CD4-positive, alpha-beta T cell treated with Interleukin-12 subunit alpha and Interleukin-12 subunit beta, for 1 hour (primary cell): ENCODE measurements at places on chromosomes 4 and X.

GRCh38 chr4:23455456-23456158 lies 434.2 kb downstream of the PPARGC1A start:
- DNase-seq = no peak

DNA sequence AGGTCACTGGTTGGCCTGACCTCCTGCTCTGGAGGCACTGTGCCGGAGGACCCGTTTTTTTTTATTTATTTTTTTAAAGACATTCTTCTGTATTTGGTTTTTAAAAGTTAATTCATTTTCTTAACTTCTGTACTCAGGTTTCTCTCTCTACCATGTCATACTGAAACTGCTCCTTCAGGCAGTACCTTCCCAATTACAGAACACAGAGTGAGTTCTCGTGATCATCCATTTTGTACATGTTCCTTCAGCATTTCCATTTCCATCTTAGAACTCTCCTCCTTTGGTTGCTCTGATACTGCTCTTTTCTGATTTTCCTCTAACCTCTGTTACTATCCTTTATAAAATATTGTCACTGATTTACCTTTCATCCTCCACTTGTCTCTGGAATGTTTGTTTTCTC lies 17.9 kb downstream of the UBE2K start:
- DNase-seq = no peak

GRCh38 chr4:124090021-124090420 lies 622.5 kb downstream of the ANKRD50 start:
- DNase-seq = no peak

- DNase-seq = peak; percentile 91
Measured at GRCh38 chr4:183407128-183407585, 37.3 kb upstream of the CDKN2AIP start.

- DNase-seq = no peak
Measured at GRCh38 chr4:89000844-89001360, 56.1 kb downstream of the FAM13A start.

GRCh38 chrX:150594584-150594983 lies 26.2 kb downstream of the MTM1 start:
- no peak for DNase-seq

- no peak for DNase-seq
Measured at GRCh38 chr4:165331823-165332222, 4.4 kb downstream of the MSMO1 start.

- no peak for DNase-seq
Measured at GRCh38 chr4:100986360-100986868, 360.9 kb downstream of the PPP3CA start.

DNA sequence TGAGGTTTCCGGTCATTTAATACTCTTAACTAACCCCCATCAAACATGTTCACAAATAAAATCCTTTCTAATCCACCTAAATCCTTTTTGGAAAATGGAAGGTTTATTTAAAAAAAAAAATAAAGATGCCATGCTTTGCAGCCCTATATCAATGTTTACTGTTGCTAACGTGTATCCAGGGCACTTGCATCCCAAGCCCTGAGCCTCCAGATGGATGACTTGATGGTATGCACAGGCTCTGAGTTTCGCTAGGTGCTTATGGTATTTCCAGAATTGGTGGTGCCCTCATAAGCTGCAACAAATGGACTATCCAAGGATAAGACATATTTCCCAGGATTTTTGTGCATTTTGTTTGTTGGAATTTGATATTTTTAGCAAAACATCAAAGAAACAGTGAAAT lies 257.7 kb downstream of the PRDM5 start:
- no peak for DNase-seq

DNA sequence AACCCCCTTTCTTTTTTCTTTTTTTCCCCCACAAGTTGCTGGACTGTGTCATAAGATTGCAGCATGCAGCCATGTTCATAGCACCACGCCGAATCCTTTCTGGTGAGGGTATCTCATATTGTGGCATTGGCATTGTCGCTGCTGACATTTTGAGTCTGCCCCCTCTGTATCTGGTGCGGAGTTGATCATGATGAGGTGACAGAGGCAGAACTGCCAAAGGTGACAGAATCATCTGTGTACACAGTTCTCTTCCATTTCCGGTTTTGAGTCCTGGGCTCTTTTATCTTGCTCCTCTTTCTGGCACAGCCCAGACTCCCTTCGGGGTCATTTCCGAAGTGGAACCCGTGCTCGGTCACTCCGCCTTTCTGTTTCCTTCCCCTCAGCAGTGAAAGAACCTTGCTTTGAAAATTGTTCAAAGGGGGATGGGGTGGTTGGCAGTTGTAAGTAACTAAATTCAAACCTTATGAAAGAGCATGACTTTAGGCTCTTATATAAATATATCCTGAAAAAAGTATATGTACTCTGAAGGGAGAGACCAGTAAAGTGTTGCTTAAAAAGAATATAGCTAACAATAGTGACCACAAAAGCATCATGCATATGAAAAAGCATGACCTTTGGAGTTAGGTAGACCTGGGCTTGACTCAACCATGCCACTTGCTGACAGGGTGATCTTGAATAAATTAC lies 55.0 kb upstream of the BMP2K start:
- DNase-seq = peak; percentile 19

DNA sequence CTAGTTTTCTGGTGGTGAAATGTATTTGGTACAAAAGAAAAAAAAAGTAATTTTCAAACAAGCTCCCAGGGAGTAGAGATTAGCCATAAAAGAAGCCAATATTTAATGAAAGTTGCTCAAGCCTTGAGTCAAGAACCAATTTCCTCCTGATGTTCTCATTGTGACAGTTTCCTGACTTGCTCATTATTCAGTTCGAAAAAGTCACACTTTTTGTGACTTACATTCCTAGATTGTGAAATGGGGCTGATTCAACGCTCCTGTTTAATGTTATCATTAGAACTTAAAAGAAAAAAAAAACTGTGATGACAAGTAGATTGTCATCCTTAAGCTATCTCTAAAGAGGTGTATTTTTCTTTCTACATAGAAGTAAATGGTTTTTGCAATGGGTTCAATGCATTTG lies 122.6 kb upstream of the BMPR1B start:
- DNase-seq = no peak

DNA sequence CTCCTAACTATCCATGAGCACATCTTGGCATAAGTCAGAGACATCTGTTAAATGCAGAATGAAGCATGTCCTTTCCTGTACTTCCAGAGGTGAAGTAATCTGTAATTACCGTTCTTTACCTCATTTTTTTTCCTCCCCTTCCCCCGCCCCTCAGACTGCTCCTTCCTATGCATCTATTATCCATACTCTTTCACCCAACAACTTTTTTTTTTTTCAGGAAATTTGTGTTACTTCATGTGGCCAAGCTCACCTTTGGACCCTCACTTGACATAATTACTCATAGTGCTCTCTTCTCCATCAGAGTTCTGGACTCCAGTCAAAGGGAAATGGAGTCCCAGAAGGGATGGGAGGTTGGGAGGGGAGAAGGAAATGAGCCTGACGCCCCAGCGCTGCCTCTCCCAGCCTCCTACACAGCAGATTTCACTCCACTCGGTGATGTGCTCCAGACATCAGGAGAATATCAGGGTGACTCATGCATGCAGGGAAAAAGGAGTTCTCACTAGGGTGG lies 568.8 kb downstream of the STIM2 start:
- no peak for DNase-seq

DNA sequence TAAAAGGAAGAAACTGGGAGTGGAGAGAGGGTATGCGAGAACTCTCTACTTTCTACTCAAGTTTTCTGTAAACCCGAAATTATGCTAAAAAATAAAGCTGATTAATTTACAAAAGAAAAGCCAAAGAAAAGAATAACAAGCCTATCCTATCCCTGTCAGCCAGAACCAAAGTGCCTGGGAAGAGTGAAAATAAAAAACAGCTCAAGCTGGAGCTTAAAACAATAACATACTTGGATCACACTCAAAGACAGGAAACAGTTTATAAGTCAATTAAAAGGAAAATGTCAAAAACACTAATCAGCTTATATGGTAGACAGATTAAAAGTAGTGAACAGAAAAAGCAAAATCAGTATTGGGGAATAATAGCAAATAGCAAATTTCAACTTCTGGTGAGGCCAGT lies 139.4 kb downstream of the FRYL start:
- no peak for DNase-seq

- DNase-seq = no peak
Measured at GRCh38 chrX:36957425-36958328, 50.5 kb upstream of the FAM47C start.

- no peak for DNase-seq
Measured at GRCh38 chrX:47723083-47723482, 64.1 kb upstream of the UXT start.

- no peak for DNase-seq
Measured at GRCh38 chr4:73420615-73421014, 15.4 kb upstream of the AFP start.

DNA sequence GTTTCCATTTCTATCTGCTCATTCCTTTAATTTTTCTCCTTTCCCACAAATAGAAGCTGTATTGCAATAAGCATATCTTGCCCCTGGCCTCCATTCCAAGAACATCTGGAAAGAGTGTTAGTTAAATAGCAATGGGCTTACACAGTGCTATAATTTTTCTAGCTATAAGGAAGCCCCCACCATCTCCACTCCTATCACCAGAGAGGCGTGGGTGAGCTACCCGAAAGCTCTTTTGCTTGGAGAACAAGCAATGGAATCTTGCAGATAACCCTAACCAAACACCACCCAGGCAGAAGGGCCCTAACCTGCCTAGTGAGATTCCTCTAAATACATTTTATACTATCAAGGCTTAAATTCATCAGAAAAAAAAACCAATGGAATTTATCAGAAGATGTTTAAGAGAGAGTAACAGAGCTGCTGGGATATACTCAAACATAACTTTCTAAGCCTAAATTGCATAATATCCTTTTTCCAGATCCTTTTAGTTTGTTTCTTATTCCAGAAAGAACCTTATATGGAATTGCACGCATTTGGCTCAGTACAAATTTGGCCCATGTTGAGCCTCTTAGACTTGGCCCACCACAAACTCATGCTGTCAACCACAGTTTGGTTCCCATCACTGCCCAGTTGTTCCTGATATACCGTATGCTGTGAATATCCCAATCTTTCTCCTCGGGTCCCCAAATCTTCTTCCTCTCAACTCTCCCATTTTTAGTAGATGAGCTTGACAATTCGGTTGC lies 91.6 kb upstream of the PLAC1 start:
- no peak for DNase-seq

DNA sequence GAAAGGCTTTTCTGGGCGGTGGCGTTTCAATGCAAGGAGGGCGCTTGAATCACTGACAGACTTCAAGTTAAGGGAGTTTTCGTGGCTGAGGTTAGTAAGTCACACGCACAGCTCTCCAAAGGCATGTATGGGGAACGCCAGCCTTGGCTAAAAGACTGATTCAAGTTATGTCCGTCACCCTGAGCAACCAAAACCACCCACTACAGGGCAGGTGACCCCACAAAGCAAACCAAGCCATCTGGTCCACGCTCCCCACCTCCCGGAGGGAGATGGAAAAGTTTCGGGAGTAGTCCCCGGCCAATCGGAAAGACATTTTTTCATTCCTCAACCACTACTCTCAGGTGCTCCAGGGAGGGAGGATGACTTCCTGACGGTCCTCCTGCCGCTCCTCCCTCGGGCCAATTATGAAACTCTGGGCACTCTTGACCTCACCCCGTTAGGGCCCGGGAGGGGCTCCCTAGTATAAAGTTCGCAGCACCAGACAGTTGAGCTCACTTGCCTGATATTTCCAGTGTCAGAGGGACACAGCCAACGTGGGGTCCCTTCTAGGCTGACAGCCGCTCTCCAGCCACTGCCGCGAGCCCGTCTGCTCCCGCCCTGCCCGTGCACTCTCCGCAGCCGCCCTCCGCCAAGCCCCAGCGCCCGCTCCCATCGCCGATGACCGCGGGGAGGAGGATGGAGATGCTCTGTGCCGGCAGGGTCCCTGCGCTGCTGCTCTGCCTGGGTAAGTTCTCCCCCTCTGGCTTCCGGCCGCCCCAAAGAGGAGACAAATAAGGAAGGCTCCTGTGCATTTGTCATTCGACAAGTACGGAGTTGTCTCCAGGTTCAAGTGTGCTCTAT lies at the start of gene EREG:
TSS of gene EREG (plus strand) at position 494 of the 840 bp plus-strand sequence. CDS start at position 658, 164 bp downstream.
- peak; percentile 6 for DNase-seq

DNA sequence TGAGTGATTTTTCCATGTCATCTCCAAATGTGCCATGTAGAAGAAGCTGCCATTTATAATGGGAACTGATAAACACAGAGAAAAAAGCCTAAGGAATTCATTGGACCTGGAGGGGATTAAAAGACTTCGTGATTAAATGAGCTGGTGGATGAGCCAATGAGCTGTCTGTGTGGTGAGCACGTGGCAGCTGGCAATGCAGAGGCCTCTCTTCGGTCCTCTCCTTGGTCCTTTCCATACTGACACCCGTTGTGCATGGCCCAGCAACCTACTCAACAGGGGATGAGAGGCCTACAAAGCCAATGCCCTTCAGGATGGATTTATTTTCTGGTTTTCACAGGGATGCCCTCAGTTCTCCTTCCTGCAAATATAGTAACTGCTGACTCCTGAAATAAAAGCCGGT lies 87.7 kb upstream of the STS start:
- DNase-seq = no peak

DNA sequence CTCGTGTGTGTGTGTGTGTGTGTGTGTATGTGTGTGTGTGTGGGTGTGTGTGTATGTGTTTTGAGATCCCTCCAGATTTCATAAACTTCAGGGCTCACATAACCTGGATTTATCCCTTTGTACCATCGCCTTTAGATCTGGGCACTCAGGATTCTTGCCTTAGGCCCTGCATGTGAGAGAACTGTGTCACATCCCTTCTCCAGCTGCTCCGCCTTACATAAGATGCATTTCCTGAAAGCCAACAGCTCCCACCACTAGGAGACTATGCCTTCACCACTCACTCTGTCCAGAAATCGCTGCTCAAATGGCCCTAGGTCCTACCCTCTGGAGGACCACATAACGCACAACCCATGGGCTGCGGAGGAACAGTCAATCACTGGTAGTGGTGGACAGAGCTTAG lies 348.8 kb downstream of the CCSER1 start:
- DNase-seq = no peak

DNA sequence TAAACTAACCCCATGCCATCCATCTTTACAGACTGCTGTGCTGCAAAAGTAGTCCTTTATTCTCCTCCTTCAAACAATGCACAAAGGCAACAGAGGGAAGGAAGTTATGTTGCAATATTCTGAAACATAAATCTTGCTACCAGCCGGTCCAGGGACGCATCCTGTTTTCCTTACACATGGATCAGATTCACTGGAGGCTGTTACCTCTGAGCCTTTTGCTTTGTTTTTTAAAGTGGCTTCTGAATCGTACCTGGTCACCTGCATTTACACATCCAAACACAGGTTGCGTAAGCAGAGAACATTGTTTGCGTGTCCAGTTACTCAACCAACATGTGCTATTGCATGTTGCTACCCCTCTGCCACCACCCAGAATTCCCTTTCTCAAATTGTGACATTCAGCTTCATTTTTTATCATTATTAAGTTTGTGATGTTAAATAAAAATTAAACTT lies 8.8 kb downstream of the PPARGC1A start:
- no peak for DNase-seq

- DNase-seq = peak; percentile 52
Measured at GRCh38 chrX:110167952-110168451, 149.9 kb downstream of the AMMECR1 start.

- no peak for DNase-seq
Measured at GRCh38 chrX:37959212-37960021, 46.9 kb upstream of the SYTL5 start.
